NCI-H1694 treated with DMSO at 0.1 percent for 48 hours (cell line): ENCODE measurements at places on chromosomes 11 and 22.

GRCh38 chr22:42343121-42343454 lies 72.6 kb upstream of the TCF20 start:
- DNase-seq: peak; percentile 39

GRCh38 chr11:71298761-71299181 lies 46.4 kb upstream of the SHANK2 start:
- no peak for DNase-seq

GRCh38 chr11:120632579-120632978 lies 121.0 kb downstream of the GRIK4 start:
- DNase-seq: no peak

GRCh38 chr11:66420671-66421476 lies at the start of gene NPAS4:
Gene NPAS4 (plus strand): TSS chr11:66421035. CDS start chr11:66421180, 145 bp downstream.
- no peak for DNase-seq

DNA sequence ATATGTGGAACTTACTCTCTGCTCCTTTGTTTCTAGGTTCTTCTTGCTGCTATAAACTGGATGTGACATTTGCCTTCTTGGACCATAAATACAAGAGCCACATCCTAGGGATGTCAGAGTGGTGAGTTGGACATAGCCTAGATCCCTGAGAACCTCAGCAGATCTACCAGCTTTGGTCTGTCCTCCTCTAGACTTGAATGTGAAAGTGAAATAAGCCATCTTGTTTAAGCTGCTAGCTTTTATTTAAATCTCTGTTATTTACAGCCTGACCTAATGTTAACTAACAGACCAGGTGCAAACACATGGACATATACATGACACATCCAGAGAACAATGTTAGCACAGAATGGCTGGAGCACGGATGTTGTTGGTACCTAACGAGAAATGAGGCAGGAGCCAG lies 36.0 kb downstream of the SLN start:
- no peak for DNase-seq
